AG04450 (cell line): ENCODE measurements at places on chromosomes 2 and 18.

DNA sequence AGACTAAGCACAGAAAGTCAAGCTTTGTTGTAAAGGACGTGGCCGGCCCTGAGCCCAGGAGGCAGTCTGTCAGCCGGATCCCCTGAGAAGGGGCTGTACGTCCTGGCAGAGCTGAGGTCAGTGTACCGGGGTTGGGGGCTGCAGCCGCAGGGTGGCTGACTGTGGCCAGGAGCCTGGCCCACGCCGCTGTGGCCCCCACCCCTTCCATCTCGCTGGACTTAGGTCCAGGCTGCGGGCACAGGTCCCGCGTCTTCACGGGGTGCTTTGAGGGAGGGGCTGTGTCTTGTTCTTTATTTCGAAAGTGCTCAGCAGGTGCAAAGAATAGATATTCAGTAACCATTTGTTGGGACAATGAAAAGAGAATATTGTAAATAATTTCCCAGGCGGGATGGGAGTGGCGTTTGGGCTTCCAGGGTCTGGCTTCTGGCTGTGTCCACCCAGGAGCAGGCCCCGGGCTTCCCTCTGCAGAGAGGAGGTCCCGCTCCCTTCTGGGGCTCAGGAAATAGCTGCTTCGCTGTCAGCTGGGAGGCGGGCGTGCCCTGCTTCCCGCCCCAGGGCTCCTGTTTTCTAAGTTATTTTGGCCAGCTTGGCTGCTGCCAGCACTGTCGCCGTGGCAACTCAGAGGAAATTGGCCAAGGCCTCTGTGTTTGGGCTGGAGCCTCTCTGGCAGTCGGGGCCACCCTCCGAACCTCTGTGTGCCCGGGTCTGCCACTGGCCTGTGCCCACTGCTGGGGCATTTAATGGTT, 7.4 kb downstream of the NFATC1 start:
- DNase-seq = no peak

- DNase-seq = peak; percentile 39
These were observed 74.2 kb downstream of the SH3BP4 start for GRCh38 chr2:235025800-235026536.

DNA sequence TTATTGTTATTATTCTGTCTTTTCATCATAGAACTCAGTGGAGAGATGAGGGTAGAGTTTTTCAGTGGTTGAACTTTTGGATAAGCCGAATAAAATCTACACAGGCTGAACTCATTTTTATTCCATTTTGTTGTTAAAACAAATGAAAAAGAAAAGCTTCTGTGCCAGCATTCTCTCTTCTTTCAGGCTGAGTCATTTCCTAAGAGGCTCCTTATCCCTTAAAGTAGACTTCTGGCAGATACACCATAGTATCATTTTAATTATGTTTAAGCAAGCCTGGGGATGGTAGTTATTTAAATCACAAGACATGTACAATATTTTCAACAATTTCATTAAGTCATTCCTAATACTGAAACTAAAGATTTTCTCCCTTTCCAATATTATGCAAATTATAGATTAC, 1364.0 kb upstream of the NRXN1 start:
- peak; percentile 30 for DNase-seq

DNA sequence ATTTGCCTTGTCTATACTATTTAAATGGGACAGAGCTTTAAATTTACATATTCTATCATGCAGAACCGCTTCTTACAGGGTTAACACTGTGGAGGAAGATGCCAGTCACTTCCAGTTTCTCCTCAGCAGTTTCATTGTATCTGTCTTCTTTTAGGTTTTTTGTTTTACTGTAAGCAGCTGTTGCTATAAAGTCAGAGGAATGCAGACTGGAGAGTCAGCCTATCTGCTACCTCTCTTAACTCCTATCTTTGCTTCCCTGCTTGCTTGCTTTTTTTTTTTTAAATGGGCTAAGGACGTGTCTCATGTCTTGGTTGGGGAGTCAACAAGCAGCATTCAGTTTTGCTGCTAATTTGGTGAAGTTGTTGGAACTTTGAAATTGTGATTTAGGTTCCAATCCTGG, 8.9 kb downstream of the EPC2 start:
- no peak for DNase-seq

GRCh38 chr2:69204654-69205053, 182.4 kb downstream of the GFPT1 start:
- DNase-seq = no peak
